Ascending aorta (tissue), 2 donors: ENCODE measurements at places on chromosomes 2 and 18. TPM values are rescaled to one million over a fixed set of nuclear protein-coding genes. Genes with fewer than 3 reads are reported as not detected.

- no peak for DNase-seq
- H3K36me3 ChIP-seq: no peaks in the 10 kb centered on the region
- H3K27ac ChIP-seq: no peak overlapping the region
- no peak overlapping the region for H3K4me3 ChIP-seq
Measured at GRCh38 chr18:7821784-7822183, 254.7 kb downstream of the PTPRM start.

DNA sequence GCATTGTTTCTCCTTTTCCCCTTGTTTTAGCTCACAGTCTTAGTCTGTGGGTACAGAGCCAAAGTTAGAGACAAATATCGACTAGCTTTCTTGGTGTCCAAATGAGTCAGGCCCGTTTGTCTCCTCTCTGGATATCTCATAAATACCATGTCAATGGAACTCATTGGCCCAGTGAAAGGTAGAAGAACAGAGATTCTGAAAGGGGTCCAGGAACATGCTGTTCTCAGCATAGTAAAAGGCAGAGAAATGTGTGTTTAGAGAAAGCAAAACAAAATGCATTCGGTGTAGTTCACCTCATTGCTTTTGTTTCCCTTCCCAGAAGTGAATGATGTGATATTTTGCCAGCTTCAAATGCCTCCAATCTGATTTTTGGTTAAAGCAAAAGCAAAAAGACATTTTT, 238.6 kb upstream of the SLC8A1 start:
- no peak for DNase-seq
- H3K27ac ChIP-seq: no peak overlapping the region
- no peak overlapping the region for H3K4me3 ChIP-seq
- H3K27me3 ChIP-seq: no peaks in the 10 kb centered on the region
- H3K36me3 ChIP-seq: no peaks in the 10 kb centered on the region

DNA sequence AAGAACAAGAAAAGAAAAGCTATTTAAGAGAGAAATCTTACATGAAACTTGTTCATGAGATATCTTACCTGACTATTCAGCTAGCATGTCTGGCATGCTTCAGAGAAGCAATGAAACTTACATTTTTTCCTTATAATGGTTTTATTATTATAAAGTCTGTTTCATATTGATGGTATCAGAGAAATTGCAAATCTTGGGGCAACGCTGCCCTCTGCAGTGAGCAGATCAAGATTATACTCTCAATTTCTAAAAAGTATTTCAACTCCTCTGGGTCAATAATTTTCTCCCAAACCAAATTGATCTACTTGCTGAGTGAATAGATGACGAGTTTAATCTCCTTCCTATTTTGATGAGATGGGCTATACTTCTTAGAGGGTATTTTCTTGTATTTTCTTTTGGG, 235.6 kb downstream of the NUP35 start:
- H3K27ac ChIP-seq: no peak overlapping the region
- no peaks in the 10 kb centered on the region for H3K36me3 ChIP-seq
- no peak for DNase-seq
- no peaks in the 10 kb centered on the region for H3K27me3 ChIP-seq
- H3K4me1 ChIP-seq: no peaks in the 10 kb centered on the region

DNA sequence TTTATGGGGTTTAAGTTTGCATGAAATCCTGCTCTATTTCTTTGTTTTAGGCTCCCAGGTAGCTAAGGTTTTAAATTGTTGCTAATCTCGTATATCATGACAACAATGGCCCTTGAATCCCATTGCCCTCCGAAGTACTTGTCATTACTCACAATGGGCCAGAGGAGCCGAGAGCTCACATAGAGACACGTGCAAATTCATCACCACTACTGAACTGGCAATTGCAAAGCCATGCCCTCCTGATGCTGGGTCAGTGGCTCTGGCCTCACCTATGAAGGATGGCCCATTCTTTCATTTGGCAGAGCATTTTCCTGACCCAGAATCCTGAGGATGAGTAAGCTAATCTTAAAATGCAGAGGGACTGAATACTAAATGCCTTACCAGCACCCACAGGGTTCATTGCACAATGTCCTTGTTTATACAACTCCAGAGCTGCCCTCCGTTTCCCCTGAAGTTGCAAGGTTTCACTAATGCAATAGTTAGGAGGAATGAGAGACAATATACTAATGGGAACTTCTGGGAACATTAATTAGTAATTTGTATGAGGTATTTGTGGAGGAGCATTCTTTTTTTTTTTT, 71.6 kb upstream of the GAREM1 start:
- no peaks in the 10 kb centered on the region for H3K4me1 ChIP-seq
- DNase-seq: no peak
- H3K4me3 ChIP-seq: no peak overlapping the region
- no peaks in the 10 kb centered on the region for H3K36me3 ChIP-seq

Gene GPR35
- not detected for total RNA-seq
